ENCODE measurements at places on chromosomes 6 and 20. TPM values are rescaled to one million over a fixed set of nuclear protein-coding genes. Genes with fewer than 3 reads are reported as not detected.

- no peak for DNase-seq
Measured at GRCh38 chr6:143792402-143793279, 50.5 kb upstream of the LTV1 start.

GRCh38 chr6:11618533-11618932, 81.0 kb downstream of the TMEM170B start:
- no peak for DNase-seq

The BPIFA1 gene
- total RNA-seq = not detected

The IRAK1BP1 gene
- total RNA-seq = 2.2 TPM

- DNase-seq = no peak
Measured at GRCh38 chr6:75723382-75723781, 25.7 kb upstream of the MYO6 start.

The ANKEF1 gene
- total RNA-seq = 1.6 TPM

DNA sequence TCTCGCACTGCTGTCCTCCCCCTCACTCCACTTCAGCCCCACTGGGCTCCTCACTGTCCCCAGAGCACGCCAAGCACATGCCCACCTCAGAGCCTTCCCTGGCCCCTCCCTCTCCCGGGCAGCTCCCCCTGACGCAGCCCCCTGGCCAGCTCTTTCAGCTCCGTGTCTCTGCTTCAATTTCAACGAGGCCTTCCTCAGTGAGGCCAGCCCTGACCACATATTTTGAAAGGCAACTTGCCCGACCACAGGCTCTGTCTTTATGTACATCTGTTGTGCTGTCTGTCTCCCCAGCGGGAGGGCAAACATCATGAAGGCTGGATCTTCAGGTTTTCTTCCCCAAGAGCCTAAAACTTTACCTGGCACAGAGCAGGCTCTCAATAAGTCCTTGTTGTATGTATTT, 44.6 kb downstream of the JPH2 start:
- no peak for DNase-seq

GRCh38 chr20:45828589-45828988, 1.5 kb upstream of the TNNC2 start:
- DNase-seq = no peak

DNA sequence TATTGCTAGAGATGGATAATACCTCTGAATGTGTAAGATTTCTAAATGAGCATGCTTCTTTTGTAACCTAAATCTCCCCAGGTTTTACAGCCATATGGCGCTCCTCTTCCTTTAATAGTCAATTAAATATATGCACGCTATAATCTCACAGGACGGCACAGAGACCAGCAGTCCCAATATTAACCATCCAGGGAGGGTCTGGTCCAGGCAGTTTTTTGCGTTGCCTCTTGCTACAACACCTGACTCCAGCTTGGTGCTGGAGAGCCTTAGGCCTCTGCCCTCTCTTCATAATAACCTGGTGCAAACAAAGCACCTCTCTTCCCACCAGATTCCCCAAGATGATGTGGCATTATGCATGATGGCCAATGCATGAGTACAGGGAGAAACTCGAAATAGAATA, 183.4 kb downstream of the LY86 start:
- no peak for DNase-seq

DNA sequence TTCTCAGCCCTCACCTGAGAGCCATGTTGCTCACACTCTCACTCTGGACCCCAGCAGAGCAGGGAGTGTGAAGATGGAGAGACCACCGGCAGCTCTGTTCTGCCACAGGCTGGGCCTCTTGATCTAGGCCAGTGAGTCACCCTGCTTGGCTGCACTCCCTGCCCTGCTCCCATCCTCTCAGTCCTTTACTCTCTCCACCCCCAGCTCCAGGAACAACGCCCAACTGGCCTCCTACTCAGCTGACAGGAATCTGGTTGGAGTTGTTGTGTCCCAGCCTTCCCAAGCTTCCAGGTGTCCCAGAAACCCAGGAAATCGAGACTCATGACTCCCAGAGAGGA, at the start of gene PSORS1C1:
TSS of gene PSORS1C1 (plus strand) at position 260 of the 338 bp plus-strand sequence. CDS start 14,833 bp downstream, outside the sequence.
- no peak for DNase-seq

DNA sequence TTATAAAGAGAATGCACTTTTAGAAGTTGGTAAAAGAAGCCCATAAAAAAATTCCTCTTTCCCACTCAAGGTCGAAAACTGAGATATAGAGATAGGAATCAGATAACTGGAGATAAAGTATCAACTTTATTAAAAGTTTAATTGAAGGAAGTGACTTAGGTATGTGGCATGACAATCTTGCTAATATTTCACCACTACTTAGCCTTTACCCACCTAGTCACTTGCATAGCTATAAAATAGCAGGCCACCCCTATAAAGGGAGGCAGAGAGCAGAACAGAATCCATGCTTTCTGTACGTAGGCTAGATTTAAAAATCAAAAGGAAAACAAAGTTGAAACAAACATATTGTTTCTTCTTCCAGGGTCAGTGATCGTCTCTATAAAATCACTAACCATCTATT, 13.2 kb upstream of the TBC1D32 start:
- no peak for DNase-seq

The PTPRT gene
- not detected for total RNA-seq

- DNase-seq = no peak
Measured at GRCh38 chr20:46572153-46572552, 21.7 kb upstream of the OCSTAMP start.

The CST3 gene
- total RNA-seq = 2.6 TPM

The PDE10A gene
- total RNA-seq = 0.03 TPM

The BPHL gene
- 6.1 TPM for total RNA-seq

- no peak for DNase-seq
Measured at GRCh38 chr6:128500014-128500413, 20.4 kb downstream of the PTPRK start.

The CGA gene
- total RNA-seq = not detected

GRCh38 chr6:101114703-101115102, 233.6 kb upstream of the ASCC3 start:
- DNase-seq = no peak

The ESR1 gene
- 0.68 TPM for total RNA-seq

DNA sequence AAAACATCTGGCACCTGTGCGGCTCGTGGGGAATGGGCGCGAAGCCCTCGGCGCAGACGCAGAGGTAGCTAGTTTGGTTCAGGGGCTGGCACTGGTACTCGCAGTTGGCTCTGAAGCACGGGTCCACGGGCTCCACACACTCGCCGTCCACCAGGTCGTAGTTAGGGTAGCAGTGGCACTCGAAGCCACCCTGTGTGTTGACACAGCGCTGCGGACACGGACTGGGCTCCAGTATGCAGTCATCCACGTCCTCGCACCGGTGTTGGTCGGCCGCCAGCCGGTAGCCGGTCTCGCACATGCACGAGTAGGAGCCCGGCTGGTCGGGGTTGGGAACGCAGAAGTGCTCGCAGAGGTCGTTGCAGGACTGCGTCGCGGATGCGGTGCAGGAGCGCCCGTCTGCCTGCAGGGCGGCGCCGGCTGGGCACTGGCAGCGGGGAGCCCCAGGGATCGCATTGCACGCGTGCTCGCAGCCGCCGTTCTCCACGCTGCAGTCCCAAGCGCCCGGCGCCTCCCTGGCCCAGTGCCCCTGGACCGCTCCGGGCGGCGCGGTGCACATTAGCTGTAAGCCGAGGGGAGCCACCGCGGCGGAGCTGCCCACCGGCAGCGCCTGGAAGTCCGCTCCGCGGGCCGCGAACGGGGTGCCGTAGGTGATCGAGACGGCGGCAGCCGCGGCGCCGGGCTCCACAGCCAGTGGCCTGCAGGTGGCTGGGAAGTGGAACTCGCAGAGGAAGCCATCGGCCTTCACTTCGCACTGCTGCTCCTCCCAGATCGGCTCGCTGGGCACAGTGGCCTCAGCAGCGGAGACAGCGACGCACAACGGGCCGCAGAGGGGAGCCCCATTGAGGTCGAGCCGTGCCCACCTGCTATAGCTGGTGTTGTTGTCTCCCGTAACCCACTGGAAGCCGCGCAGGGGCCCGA, 930 bp downstream of the THBD start:
- no peak for DNase-seq

- no peak for DNase-seq
Measured at GRCh38 chr6:113011801-113012200, 664.7 kb downstream of the RFPL4B start.

GRCh38 chr6:84805145-84805544, 40.7 kb upstream of the TBX18 start:
- no peak for DNase-seq

DNA sequence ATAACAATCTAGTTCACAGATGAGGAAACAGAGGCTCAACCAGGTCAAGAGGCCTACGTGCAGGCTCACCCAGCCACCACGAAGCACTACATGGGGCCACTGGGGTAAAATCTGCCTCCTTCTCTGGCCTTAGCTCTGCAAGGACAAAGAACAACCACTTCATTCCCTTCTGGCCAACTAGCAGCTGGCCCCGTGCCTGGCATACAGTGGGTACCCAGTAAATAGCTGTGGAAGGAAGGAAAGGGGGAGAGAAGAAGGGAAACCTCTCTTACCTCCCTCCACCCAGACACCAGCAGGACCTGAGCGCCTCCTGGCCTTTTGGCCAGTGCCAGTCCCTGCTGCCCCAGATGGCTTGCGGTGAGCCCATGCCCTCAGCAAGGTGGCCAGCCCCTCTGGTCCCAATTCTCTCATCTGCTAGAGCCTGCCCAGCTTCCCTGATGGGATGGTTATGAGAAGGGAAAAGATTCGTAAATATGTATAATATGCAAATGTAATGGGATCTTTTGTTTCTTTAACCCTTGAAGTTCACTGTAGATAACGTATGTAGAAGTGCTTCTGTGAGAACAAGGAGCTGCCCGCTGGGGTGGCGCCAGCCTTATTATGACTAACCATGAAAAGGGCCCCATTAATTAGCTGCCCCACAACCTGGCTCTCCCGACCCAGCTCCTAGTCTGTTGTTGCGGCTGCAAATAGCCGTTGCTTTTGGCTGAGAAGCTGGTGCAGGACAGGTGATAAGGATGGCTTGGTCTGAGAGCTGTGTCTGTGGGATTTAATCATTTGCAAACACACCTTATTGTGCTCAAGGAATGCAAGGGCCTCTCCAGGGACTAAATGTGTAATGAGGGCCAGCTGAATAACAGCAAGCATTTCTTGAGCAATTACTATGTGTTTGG, 62.0 kb downstream of the DLGAP4 start:
- DNase-seq = no peak

The LY6G6C gene
- not detected for total RNA-seq

DNA sequence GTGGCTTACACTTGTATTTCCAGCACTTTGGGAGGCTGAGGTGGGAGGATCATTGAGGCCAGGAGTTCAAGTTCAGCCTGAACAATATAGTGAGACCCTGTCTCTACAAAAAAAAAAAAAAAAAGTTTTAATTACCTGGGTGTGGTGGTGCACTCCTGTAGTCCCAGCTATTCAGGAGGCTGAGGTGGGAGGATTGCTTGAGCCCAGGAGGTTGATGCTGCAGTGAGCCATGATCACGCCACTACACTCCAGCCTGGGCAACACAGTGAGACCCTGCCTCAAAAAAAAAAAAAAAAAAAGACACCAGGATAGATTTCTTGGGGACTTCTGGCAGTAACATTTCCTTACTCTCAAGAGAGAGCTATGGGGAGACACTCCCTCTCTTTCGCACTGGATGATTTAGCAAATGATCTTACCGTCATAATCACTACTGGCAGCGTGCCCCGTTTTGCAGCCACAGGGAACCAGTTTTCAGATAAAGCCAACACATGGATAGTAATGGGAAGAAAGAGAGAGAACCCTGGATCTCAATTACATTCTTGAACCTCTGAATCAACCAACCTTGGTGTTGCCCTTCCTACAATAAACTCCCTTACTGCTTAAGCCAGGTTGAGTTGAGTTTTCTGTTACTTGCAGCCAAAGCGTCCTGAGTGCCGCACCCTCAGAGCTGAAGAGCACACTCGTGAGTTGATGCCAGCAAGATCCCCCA, 18.1 kb upstream of the PTPN1 start:
- DNase-seq = no peak

GRCh38 chr6:31737991-31738979, 1.5 kb upstream of the MSH5 start:
- DNase-seq = peak; percentile 53

- DNase-seq = no peak
Measured at GRCh38 chr20:46206992-46207549, 89.0 kb downstream of the CD40 start.

- no peak for DNase-seq
Measured at GRCh38 chr6:7921046-7921445, 10.5 kb upstream of the TXNDC5 start.

The CRISP1 gene
- not detected for total RNA-seq

- no peak for DNase-seq
Measured at GRCh38 chr6:127178746-127179145, 60.3 kb downstream of the RSPO3 start.

DNA sequence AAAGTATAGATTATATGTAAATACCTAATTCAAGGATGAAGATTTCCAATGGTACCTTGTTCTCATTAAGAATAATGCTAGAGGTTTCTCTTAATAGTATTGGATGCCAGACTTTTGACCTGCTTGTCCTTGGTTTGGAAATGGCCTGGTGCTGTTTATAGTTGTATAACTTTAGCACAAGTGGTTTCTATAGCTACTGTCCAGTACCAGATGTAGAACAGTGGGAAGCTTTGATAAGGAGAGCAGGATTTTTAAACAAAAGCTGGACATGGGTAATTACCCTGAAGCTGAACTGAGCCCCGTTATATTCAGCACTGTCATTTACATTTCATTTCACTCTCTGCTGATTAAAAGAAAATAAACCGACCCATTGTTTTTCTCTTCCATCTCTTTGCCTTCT, 43.7 kb downstream of the TRMT11 start:
- DNase-seq = no peak

- no peak for DNase-seq
Measured at GRCh38 chr20:57056651-57057050, 209.8 kb downstream of the BMP7 start.

- no peak for DNase-seq
Measured at GRCh38 chr6:126388104-126388598, 48.2 kb downstream of the CENPW start.

The C6orf52 gene
- 5.3 TPM for total RNA-seq

DNA sequence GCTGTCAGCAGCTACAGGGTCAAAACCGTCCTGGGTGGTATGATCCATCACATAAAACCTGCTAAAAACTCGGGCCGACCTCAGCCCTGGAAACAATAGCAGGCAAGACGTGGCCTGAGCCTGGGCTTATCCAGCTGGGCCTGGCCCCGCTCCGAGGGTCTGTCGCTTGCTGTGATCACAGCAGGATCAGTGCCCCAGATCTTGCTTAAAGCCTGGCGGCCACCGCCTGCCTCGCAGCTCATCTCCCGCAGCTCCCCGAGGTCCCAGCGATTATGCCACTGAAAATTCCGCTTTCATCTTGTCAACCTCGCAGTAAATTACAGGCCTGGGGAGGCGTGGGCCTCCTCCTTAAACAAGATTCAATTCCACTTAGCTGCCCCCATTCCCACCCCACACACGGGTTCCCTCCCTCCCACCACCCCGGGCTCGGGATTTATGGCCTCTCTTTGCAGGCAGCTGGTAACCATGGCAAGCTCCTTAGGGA, 40.1 kb downstream of the CDH22 start:
- DNase-seq = no peak

GRCh38 chr6:143135797-143136561, 75.3 kb downstream of the AIG1 start:
- no peak for DNase-seq

DNA sequence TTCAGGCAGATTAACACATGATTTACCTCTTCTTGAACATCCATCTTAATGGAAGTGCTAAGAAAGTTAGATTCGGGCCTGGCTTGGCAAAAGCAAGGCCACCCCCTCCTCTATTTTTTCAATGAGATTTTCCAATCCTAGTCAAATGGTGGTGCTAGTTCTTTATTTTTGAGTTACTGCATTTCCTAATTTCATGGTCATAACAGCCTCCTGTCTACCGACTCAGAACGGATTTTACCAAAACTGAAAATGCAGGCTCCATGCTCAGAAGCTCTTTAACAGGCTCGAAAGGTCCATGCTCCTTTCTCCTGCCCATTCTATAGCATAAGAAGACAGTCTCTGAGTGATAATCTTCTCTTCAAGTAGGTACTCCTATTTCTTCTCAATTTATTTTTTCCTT, 117.2 kb upstream of the ESR1 start:
- DNase-seq = no peak

The CAGE1 gene
- total RNA-seq = 0.16 TPM
